Substantia nigra (tissue), 51 donors: ENCODE measurements at places on chromosomes 11 and 22.

- DNase-seq, result no peak
Measured at GRCh38 chr11:67605231-67606011, 1.3 kb upstream of the NDUFV1 start.

DNA sequence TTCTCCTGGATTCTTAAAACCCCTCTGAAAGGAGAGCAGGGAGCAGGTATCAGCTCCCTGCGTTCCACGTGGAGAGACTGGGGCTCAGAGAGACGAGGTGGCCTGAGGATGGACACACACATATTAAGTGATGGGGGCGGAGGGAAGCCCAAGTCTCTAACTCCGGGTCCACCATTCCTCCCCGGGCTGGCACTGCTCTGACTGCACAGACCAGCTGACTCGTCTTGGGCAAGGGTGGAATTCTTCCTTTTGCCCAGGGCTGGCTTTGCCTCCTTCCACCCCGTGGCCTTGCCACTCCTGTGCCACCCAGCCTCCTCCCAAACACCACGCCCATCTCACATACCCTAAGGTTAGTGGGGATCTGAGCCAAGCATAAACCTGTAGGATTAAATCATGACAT, 65.0 kb downstream of the BUD13 start:
- no peak for DNase-seq

GRCh38 chr11:110598725-110599124, 113.5 kb downstream of the ARHGAP20 start:
- no peak for DNase-seq

GRCh38 chr11:64390558-64390957, 31.6 kb downstream of the RPS6KA4 start:
- DNase-seq, result no peak

- DNase-seq, result no peak
Measured at GRCh38 chr22:29773233-29773632, 6.1 kb downstream of the UQCR10 start.

DNA sequence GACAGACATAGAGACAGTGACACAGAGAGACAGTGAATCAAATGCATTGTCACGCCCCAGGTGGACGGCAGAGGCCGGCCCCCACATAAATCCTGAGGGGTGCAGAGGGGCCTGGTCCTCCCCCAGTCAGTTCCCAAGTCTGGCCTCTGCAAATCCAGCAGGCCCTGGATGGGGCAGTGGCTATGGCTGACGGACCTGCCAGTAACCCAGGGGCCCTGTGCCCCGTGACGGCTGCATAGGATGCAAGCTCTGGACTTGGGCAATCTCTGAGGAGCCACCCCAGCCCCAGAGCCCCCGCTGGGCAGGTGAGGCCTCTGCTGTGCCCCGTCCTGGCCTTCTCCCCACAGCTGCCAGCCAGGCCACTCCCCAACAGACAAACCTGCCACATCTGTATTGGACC, 204.5 kb downstream of the BRD1 start:
- no peak for DNase-seq
